Inflammatory macrophage treated with lipopolysaccharide for 4 hours (primary cell): ENCODE measurements at places on chromosomes 2 and 18.

GRCh38 chr2:50987616-50988313 is 44.2 kb downstream of the NRXN1 start:
- DNase-seq = no peak

DNA sequence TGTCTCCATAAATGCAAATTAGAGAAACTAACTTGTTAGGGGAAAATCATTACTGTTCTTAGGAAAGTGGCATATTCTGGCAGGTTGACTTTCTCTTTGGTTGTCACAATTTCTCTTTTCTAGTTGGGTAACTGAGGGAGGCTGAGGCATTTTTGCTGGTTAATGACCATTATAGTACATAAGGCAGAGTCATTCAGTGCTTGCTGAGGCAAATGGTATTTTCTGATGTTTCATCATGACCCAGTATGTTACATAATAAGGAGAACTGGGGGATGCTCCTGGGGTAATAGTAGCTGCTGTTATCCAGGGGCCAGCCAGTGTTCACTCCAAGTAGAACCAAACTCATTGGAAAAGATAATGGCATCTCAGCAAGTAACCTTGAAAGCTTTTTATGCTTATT is 62.3 kb downstream of the ITGA6 start:
- DNase-seq = peak; percentile 73

DNA sequence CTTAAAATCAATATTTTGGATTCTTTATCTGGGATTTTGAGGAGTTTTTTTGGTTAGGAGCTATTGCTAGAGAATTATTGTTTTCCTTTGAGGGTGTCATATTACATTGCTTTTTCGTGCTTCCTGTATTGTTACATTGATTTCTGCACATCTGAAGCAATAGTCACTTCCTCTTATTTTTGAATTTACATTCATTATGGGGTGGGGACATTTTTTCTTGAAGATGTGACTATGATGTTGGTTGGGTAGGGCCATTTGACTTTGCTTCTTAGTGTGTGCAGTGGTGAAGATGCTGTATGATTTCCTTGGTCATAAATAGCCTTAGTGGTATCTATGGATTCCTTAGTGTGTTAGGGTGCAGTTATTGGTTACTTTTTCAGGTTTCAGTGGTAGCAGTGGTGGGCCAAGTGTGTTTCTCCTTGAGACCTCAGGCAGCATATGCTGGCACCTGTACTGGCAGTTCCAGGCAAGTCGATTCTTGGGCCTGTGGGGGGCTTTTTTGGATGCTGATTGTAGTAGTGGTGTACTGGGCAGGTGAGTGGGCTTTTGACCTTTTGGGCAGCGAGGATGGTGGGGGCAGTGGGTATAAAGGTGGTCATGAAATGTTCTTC is 61.8 kb downstream of the ARHGAP25 start:
- DNase-seq = peak; percentile 94

DNA sequence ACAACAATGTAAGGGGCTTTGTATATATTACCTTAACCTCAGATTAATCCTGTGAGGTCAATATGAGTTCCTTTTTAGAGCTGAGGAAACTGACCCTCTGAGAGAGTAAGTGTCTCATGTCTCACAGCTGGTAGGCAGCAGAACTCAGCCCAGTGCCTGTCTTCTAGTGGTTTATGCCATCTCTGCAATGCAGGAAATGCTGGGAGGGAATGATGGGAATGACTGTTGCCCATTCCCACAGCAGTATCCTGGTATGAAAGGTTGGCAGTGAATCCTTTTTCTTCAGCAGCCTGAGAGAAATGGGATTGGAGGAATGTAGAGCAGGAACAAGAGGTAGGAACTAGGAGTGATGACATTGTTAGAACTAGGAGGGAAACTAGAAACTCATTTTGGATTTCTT is 6.0 kb downstream of the MRPL30 start:
- no peak for DNase-seq

DNA sequence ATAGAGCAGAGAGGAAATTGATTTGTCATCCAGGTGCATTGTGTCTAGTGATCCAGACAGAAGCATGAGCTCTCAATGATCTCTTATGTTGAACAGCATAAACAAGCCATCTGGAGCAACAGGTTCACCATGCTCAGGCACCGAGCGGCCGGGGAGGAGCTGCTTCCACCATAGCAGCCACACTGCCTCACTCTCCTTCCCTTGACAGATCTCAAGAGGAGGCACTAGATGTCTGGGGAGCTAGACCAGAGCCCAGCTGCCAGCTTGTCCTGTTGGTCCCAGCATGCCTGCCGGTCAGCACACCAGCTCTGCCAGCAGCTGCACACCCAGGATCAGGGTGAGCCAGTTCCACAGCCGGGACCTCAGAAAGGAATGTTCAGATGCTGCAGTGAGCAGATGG is 17.5 kb upstream of the LONRF2 start:
- DNase-seq = no peak

- DNase-seq = no peak
These were observed 11.6 kb upstream of the TAF1B start for GRCh38 chr2:9831670-9832069.

- peak; percentile 72 for DNase-seq
These were observed 118.6 kb downstream of the ANKRD44 start for GRCh38 chr2:197191940-197192322.

DNA sequence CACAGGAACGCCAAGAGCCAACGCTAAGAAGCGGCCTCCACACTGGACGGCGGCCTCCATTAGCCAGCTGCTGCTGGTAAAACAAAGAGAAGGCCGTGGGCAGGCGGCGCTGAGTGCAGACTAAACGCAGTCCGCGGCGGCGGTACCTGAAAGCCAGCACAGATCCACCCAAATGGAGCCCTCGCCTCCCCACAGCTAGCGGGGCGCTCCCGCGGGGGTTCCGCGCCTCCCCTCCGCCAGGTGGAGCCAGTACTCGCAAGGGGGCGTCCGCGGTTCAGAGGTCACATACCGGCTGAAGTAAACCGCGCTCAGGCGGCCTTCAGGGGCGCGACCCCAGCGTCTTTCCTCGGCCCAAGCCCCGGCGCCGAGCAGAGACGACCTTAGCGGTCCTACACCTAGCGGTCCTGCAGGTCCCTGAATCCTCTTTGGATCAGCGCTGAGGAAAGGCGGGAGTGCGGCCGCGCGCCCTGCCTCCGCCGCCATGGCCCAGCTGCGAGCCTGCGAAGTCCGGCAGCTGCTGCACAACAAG is 293.1 kb upstream of the ERBB4 start:
- no peak for DNase-seq

- DNase-seq = no peak
These were observed 290.6 kb downstream of the PTGR3 start for GRCh38 chr18:74918276-74918790.

DNA sequence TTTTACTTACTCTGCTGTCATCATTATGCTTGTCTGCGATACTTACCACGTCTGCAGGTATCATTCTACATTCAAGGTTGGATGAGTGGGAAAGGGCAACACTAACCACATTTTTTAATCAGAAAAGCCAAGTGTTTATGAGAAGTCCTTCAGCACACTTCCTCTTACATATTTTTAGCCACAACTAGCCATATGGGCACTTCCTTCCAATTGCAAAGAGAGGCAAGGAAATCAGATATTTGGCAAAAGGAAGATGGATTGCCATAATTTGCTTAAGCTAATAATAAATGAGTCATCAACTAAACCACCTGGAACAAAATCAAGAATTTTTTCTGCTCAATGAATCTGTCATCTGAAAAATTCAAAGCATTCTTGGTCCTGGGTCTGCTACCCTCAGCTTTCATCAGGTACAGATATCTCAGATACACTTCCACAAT is 16.7 kb upstream of the MRO start:
- peak; percentile 59 for DNase-seq

GRCh38 chr2:241772063-241772499 is 4.5 kb upstream of the GAL3ST2 start:
- DNase-seq = no peak

GRCh38 chr2:177547772-177548171 is 155.2 kb downstream of the AGPS start:
- DNase-seq = no peak

DNA sequence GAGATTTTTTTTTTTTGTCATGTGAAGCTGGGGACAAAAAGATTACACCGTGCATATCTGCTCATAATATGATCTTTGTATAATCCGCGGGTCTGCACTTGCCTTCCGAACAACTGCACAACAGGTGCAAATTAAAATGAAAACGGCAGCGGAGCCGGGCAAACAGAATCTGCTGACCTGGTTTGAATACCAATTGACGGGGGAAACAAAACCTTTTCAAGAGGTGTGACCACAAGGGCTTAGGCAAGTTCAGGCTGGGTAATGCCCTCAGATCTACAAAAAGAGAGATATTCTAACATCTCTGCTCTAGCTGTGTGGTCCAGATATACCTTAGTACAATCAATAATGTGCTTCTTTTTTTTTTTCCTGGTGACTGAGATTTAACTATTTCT is 88.5 kb downstream of the ZEB2 start:
- DNase-seq = no peak

DNA sequence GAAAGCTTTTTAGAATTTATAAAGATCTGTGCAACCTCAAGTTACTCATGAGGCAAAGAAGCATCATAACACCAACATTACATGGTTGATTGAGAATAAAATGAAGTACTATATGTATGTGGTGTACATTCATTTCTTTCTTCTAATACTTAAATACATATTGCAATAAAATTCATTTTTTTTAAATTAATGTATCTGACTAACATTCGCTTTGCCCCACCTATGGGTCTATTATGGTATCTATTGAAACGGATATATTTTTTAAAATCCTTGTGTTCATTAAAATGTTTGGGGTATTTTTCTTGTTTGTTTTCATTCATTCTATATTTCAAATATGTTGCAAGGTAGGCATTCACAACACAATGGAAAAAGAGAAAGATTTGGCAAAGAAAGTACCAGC is 237.5 kb downstream of the DSEL start:
- no peak for DNase-seq

- peak; percentile 64 for DNase-seq
These were observed 2.8 kb downstream of the CYTIP start for GRCh38 chr2:157441072-157441454.

DNA sequence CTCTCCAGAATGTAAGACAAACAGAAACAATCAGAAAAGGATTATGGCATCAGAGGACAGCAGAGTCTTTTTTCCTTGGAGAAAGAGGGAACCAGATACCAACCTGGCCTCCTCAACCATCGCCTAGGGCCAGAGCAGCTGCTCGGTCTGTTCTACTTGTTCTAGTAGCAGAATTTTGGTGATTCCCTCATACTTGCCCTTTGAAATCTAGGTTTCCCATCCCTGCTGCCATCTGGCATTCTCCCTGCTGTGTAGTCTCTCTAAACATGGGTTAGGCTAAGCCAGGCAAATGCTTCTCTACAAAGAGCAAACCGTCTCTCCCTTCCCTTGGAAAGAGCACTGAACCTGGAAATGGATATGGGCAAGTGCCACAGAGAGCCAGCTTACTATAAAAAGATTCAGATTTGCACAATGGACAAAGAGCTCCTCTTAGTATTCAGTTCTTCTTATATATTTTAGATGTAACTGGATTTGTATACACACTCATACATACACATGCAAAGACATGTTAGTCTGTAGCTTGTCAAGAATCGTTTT is 208.6 kb upstream of the ST6GAL2 start:
- no peak for DNase-seq

GRCh38 chr2:96960153-96960961 is 26.0 kb downstream of the FAM178B start:
- peak; percentile 66 for DNase-seq

DNA sequence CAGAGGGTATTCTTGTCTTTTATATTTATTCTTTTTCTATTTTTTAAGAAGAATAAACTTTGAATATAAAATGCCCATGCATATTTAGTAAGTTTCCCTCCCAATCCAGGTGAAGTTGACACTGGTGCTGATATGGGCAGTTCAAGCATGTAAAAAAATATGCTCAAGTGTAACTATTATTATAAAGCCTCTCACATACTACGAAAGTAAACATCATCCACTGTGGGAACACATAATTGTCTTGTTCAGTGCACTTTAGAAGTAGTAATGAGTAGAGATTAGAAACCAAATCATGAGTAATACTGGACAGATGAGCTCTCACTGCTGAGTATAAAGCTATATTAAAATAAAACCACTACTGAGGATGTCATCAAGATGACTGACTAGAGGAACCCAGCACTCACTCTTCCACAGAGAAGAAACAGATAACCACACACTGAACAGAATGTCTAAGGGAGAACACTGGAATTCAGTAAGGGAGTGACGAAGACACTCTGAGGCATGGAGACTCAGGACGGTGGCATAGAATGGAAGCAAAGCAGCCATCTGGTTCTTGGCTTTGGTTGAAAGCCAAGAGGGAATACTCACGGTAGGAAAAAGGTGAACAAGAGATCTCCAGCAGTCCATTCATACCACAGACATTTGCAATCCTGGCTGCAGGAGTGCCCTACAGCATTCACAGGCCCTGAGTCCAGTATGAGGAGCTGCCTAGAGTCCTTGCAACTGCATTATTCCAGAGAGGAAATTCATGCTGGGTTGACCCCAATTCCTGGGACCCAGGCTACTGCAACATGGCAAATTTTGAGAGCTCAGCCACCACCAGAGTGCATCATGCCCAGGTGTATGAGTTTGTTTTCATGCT is 9.5 kb upstream of the FAM110C start:
- no peak for DNase-seq
